ENCODE measurements at places on chromosomes 6 and 20. TPM values are rescaled to one million over a fixed set of nuclear protein-coding genes. Genes with fewer than 3 reads are reported as not detected.

The SNRPB2 gene
- total RNA-seq, result 23.1 TPM

- no peak overlapping the region for H3K4me3 ChIP-seq
- no peak for DNase-seq
- H3K36me3 ChIP-seq, result no peaks in the 10 kb centered on the region
- no peak overlapping the region for H3K27ac ChIP-seq
- H3K4me1 ChIP-seq, result peaks cover 9% of the 10 kb centered on the region
These were observed 490.0 kb downstream of the GRIK2 start for GRCh38 chr6:101883505-101883904.

- H3K27me3 ChIP-seq, result no peaks in the 10 kb centered on the region
- no peak overlapping the region for H3K27ac ChIP-seq
- H3K36me3 ChIP-seq, result no peaks in the 10 kb centered on the region
- H3K4me1 ChIP-seq, result no peaks in the 10 kb centered on the region
These were observed 159.2 kb downstream of the UBE3D start for GRCh38 chr6:82906489-82906888.

- H3K4me3 ChIP-seq, result no peak overlapping the region
- DNase-seq, result no peak
- H3K36me3 ChIP-seq, result no peaks in the 10 kb centered on the region
- no peaks in the 10 kb centered on the region for H3K27me3 ChIP-seq
- H3K27ac ChIP-seq, result no peak overlapping the region
These were observed 74.8 kb downstream of the ASCC3 start for GRCh38 chr6:100806296-100806695.

DNA sequence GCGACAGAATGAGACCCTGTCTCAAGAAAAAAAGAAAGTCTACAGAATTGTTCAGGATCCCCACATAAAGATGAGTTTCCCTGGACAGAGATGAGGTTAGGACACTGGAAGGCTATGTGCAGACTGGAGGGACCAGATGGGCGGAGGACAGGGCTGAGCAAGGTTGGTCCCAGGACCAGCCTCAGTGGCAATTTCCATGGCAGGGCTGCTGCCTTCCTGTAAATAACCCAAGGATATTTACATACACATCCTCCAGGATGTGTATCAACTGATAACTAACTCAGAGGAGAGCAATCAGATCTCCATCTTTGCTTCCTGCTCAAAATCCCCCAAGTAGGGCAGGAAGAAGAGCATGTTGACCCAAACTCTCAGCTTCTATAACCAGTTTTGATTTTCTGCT is 58.8 kb downstream of the RSPH3 start:
- no peaks in the 10 kb centered on the region for H3K27me3 ChIP-seq
- no peak overlapping the region for H3K27ac ChIP-seq
- peaks cover 17% of the 10 kb centered on the region for H3K36me3 ChIP-seq

DNA sequence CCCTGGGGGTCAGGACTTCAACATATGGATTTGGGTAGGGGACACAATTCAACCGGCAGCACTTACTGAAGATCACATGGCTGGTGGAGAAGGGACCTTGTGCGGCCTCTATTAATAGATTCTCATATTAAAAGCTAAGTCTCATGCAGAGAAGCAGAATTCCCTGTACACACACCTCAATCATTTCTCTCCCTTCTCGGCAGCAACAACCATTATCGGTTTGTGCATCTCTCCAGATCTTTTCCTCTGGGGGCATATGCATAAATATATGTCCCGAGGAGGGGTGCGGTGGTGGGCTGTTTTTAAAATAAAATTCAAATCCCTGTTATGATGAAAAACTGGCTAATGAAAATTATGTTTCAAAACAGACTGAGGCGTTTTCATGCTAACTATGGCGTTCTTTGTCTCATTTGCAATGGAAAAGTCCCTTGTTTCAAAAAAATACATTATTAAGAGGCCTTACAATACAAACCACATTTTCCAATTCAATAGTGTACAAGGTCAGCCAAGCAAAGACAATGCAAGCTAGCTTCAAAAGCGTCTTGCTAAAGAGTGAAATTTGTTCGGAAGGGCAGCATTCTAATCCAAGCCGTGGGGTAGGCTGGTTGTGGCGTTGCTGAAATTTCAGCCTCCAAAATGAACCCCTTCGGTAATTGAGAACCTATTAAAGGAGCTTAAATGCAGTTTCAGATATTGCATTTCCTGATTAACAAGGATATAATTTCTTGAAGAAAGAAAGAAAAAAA is 17.3 kb downstream of the APCDD1L start:
- H3K4me3 ChIP-seq, result no peak overlapping the region
- no peak for DNase-seq
- H3K36me3 ChIP-seq, result no peaks in the 10 kb centered on the region
- H3K27me3 ChIP-seq, result peaks cover 62% of the 10 kb centered on the region
- no peak overlapping the region for H3K27ac ChIP-seq

- no peaks in the 10 kb centered on the region for H3K36me3 ChIP-seq
- no peak for DNase-seq
- no peak overlapping the region for H3K27ac ChIP-seq
- H3K4me3 ChIP-seq, result no peak overlapping the region
- H3K27me3 ChIP-seq, result peaks cover 41% of the 10 kb centered on the region
These were observed 27.9 kb upstream of the HLA-DQA2 start for GRCh38 chr6:32713241-32713640.

The SERPINB6 gene
- total RNA-seq, result 53.1 TPM

- peak overlapping the region; percentile 59 for H3K27ac ChIP-seq
- no peak overlapping the region for H3K4me3 ChIP-seq
- H3K36me3 ChIP-seq, result peaks cover 6% of the 10 kb centered on the region
- H3K27me3 ChIP-seq, result no peaks in the 10 kb centered on the region
- H3K4me1 ChIP-seq, result peaks cover 35% of the 10 kb centered on the region
- no peak for DNase-seq
These were observed 14.8 kb upstream of the VNN1 start for GRCh38 chr6:132728616-132729015.

- no peaks in the 10 kb centered on the region for H3K36me3 ChIP-seq
- DNase-seq, result no peak
- no peaks in the 10 kb centered on the region for H3K4me1 ChIP-seq
These were observed 194.6 kb downstream of the LRFN2 start for GRCh38 chr6:40392589-40392988.

The TMEM74B gene
- total RNA-seq, result 0.83 TPM

The TPBG gene
- 42.6 TPM for total RNA-seq

- peaks cover 10% of the 10 kb centered on the region for H3K4me1 ChIP-seq
- DNase-seq, result peak; percentile 53
- H3K27me3 ChIP-seq, result peaks cover 45% of the 10 kb centered on the region
- H3K36me3 ChIP-seq, result no peaks in the 10 kb centered on the region
These were observed 17.8 kb downstream of the DACT2 start for GRCh38 chr6:168301648-168302398.

GRCh38 chr6:18242062-18242851 is 22.1 kb downstream of the DEK start:
- H3K4me3 ChIP-seq, result no peak overlapping the region
- DNase-seq, result no peak
- H3K27me3 ChIP-seq, result no peaks in the 10 kb centered on the region
- no peaks in the 10 kb centered on the region for H3K4me1 ChIP-seq

DNA sequence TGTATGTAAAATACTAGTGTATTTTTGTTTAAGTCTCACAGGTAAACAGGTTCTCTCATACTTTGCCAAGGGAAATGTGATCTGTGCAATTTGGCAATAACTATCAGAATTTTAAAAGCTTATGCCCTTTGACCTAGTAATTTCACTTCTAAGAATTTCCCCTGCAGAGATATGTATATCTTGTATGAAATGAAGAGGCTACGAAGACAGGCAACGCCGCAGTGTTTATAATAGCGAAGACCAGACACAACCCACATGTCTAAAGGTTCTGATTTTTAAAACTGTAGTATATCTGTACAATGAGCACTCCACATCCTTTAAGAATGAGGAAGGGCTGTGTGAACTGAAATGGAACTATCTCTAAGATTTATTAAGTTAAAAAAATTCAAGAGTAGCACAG is 7.5 kb downstream of the TRAF3IP2 start:
- H3K4me1 ChIP-seq, result peaks cover 44% of the 10 kb centered on the region
- DNase-seq, result no peak
- H3K27ac ChIP-seq, result no peak overlapping the region
- H3K36me3 ChIP-seq, result peaks cover 12% of the 10 kb centered on the region

GRCh38 chr6:137261761-137262160 is 42.6 kb upstream of the IFNGR1 start:
- H3K36me3 ChIP-seq, result no peaks in the 10 kb centered on the region
- no peak overlapping the region for H3K27ac ChIP-seq
- no peak for DNase-seq
- no peaks in the 10 kb centered on the region for H3K27me3 ChIP-seq
- no peak overlapping the region for H3K4me3 ChIP-seq
- H3K4me1 ChIP-seq, result peaks cover 25% of the 10 kb centered on the region

The LINC00237 gene
- not detected for total RNA-seq

The CAGE1 gene
- total RNA-seq, result not detected

The RAB23 gene
- 11.0 TPM for total RNA-seq

DNA sequence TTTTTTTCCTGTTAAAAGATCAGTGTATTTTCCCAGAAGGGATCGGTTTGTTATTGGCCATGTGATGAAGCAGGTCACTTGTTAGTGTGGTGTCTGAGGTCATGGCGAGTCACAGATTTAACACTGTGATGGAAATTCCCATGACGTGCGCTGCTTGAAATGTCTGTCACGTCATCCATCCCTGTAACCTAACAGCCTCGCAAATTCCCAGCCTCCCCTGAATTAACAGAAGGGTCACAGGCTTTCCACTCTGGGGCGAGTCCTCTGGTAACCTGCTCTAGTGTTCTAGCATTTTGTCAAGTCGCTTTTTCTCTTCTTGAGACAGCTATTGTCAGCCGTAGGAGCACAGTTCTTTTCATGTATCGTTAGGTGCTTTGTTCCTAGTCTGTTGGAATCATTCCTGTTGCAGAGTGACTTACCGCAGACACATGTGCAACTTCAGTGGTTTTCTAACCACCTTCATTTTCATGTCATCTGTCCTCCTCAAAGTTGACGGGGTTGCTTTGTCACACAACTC is 137.2 kb downstream of the MAP3K4 start:
- no peak for DNase-seq
- no peaks in the 10 kb centered on the region for H3K4me1 ChIP-seq
- H3K4me3 ChIP-seq, result no peak overlapping the region
- H3K36me3 ChIP-seq, result peaks cover 33% of the 10 kb centered on the region

The MDFI gene
- 23.9 TPM for total RNA-seq

DNA sequence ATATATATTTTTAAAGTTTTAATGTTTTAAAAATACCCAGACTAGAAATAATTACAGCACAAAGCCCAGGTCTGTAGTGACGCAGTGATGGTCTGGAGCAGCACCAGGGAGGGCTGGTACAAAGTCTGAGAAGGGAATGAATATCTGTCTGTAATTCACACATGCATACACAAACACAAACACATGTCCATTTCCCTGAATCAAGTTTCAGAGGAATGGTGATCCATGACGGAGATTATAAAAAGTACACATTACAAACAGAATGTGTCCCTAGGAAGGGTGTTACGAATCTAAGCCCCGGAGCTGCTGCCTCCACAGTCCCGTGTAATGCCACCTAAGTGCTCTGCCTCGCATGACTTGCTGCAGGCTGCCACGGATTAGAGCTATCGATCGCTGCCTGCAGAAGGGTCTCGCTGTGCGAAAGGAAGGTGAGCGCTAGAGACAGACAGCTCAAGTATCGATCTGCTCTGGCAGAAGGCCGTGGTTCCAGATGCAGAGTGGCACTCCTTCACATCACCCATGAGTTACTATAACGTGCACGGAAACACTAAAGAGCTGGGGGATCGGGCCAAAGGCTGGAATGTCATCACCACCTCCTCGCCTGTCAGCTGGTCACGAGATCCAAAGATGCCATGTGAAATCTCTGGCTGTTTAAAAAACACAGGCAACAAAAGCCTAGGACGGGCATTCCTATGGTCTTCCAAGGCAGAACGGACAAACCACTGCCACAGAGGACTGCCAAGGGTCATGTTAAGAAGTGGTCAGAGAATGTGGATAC is 87.1 kb downstream of the INSM1 start:
- no peak overlapping the region for H3K27ac ChIP-seq
- H3K4me3 ChIP-seq, result no peak overlapping the region
- peaks cover 4% of the 10 kb centered on the region for H3K36me3 ChIP-seq
- H3K27me3 ChIP-seq, result no peaks in the 10 kb centered on the region
- H3K4me1 ChIP-seq, result no peaks in the 10 kb centered on the region

The MYMX gene
- total RNA-seq, result not detected

The MRAP2 gene
- 0.38 TPM for total RNA-seq

- peaks cover 11% of the 10 kb centered on the region for H3K36me3 ChIP-seq
- H3K27ac ChIP-seq, result no peak overlapping the region
- H3K4me1 ChIP-seq, result peaks cover 23% of the 10 kb centered on the region
- H3K27me3 ChIP-seq, result no peaks in the 10 kb centered on the region
- no peak overlapping the region for H3K4me3 ChIP-seq
These were observed 5.5 kb upstream of the SDC4 start for GRCh38 chr20:45353746-45354145.

The SNAP91 gene
- not detected for total RNA-seq

GRCh38 chr6:13303668-13304017 is 24.7 kb downstream of the TBC1D7 start:
- no peak for DNase-seq
- H3K36me3 ChIP-seq, result no peaks in the 10 kb centered on the region
- no peak overlapping the region for H3K27ac ChIP-seq
- H3K27me3 ChIP-seq, result no peaks in the 10 kb centered on the region
- H3K4me3 ChIP-seq, result no peak overlapping the region

The RSPH3 gene
- total RNA-seq, result 12.5 TPM

The ESR1 gene
- total RNA-seq, result 0.50 TPM

The FNDC11 gene
- total RNA-seq, result not detected

DNA sequence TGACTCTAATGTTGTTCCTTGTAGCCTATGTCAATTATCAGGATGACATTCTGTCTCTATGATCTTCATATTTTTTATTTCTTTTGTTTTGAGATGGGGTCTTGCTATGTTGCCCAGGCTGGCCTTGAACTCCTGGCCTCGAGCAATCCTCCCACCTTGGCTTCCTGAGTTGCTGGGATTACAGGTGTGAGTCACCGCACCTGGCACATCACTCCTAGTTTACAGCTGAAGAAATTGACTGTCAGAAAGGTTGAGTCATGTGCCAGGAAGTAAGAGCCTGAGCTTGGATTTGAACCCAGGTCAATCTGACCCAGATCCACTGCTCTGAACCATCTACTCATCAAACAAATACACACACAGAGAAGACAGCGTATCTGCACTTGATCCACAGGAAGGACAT is 14.4 kb downstream of the PPP1R3G start:
- H3K36me3 ChIP-seq, result no peaks in the 10 kb centered on the region
- H3K4me3 ChIP-seq, result no peak overlapping the region
- DNase-seq, result no peak
- H3K27me3 ChIP-seq, result no peaks in the 10 kb centered on the region
- H3K27ac ChIP-seq, result no peak overlapping the region

The RIMS4 gene
- 0.40 TPM for total RNA-seq

DNA sequence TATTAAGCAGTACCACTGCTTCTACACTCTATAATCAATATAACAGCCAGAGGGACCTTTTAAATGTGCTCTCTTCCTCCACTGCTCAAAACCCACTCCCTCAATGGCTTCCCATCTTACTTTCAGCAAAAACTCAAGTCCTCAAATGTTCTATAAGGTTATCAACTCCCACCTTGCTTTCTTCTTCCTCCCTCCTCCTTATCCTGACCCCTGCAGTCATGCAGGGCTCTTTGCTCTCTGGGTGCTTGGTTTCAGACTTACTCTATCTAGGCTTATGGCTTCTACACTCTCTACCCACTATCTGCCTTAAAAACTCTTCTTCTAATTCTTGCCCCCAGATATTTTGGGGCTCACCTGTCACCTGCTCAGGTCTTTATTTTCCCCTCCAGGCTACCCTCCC is 5.3 kb downstream of the ARHGAP18 start:
- H3K27ac ChIP-seq, result no peak overlapping the region
- DNase-seq, result no peak
- H3K4me1 ChIP-seq, result peaks cover 54% of the 10 kb centered on the region
- H3K36me3 ChIP-seq, result peaks cover 59% of the 10 kb centered on the region

- peaks cover 63% of the 10 kb centered on the region for H3K4me1 ChIP-seq
- peak; percentile 82 for DNase-seq
- peak overlapping the region; percentile 67 for H3K27ac ChIP-seq
- peaks cover 11% of the 10 kb centered on the region for H3K27me3 ChIP-seq
- no peak overlapping the region for H3K4me3 ChIP-seq
- peaks cover 10% of the 10 kb centered on the region for H3K36me3 ChIP-seq
These were observed 44.3 kb upstream of the PTGIS start for GRCh38 chr20:49612127-49612738.

The MOG gene
- not detected for total RNA-seq
